NCI-H2171 treated with DMSO at 0.1 percent for 48 hours (cell line): ENCODE measurements at places on chromosomes 12 and 14.

GRCh38 chr12:49068879-49069506 is 786 bp downstream of the RHEBL1 start:
- peak; percentile 52 for DNase-seq

DNA sequence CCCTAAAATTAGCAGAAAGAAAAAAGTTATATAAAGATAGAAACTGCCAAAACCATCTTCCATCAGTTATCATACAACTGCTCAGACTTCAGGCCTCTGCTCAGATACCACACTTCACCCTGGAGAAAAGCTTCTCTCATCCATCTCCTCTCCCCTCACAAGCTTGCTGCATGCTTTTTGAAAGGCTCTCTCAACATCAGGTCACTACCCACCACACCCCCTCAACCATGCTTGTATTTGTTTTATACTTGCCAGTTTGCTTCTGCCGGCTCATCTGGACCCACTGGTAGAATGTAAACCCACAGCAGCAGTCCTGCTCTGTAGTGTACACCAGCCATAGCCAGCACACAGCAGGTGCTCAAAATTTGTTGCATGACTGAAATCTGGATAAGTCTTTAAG is 8.8 kb downstream of the PPP1CC start:
- DNase-seq, result no peak

DNA sequence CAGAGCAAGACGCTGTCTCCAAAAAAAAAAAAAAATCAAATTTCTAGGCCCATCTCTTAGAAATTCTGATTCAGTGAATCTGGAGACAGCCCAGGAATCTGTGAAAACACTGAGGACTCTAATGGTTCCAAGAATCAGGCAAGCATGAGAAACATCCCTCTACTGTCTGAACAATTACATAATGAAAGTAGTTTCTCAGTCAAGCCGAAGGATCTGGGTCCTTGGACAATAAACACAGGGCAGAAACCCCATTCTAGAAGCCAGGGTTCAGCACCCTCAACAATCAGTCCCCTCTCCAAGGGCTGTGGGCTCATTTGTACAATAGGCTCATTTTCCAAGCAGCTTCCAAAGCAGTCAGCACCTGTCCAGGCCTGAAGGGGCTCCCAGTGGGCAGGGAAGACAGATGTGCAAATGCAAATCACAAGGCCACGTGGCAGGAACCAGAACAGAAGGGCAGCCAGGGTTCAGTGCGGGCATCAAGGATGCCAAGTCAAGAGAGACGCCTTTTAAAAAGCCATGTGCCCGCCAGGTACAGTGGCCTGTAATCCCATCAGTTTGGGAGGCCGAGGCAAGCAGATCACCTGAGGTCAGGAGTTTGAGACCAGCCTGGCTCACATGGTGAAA is 96.1 kb downstream of the KSR2 start:
- peak; percentile 87 for DNase-seq

DNA sequence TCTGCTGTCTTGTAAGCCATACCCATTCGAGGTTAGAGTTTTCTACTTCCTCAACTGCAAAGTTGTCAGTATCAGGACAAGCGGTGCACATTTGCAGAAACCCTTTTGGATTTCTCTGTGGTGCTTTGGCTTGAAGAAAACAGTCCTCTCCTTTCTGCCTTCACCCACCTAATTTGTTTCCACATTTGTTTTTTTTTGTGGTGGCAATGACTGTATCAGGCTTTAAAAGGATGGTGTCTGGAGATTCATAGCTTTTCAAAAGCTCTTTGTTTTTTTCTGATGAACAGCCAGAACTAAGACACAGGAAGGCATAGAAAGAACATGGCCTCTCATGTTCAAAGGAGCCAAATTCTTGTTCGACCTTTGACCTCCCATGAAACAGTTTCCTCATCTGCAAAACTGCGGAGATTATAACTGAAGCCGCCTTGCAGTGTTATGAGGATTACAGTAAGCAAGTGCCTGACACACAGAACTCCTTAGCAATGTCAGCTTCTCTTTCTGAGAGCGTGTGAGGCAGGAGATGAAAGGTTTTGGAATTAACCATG is 270.6 kb upstream of the TBX3 start:
- DNase-seq, result no peak

GRCh38 chr14:91164676-91165075 is 50.8 kb downstream of the DGLUCY start:
- DNase-seq, result no peak

DNA sequence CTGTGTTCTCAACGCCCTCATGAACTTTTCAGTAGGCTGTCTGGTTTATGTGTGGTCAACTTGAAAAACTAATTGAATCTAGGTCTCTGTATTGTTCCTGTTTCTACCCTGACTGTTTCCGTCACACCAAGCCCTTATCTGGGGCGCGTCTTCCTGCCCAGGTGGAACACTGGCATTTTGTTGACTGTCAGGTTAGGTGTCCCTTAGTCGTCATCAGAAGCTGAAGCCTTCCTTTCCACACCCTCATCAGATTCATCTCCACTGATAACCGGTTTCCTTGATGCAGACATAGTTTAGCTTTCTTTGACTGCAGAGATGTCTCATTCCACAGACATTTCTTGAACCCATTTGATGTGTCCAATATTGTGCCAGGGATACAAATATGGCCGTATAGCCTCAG is 96.5 kb downstream of the DUSP16 start:
- DNase-seq, result no peak

GRCh38 chr14:36785511-36785910 is 123.9 kb downstream of the PAX9 start:
- DNase-seq, result peak; percentile 88

DNA sequence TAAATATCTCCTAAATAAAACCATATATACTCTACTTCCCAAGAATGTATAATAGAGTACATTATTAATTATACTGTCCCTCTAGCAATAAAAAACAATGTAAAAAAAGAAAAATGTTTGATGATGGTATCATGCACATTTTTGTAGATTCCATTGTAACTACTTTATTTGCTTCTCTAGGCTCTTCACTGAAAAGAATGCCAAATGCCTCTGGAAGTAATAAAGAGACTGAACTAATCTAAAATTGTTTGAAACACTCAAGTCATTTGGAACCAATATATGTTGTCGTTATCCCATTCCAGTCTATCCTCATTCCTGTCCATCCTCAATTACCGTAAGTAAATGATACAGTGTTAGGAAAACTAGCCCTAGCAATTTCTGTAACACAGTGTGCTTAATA is 233.6 kb downstream of the C12orf50 start:
- DNase-seq, result no peak

- no peak for DNase-seq
Observed at GRCh38 chr14:93975791-93976476, 436 bp downstream of the ASB2 start.

- DNase-seq, result peak; percentile 39
Observed at GRCh38 chr14:24372701-24373416, 4.9 kb downstream of the NFATC4 start.

DNA sequence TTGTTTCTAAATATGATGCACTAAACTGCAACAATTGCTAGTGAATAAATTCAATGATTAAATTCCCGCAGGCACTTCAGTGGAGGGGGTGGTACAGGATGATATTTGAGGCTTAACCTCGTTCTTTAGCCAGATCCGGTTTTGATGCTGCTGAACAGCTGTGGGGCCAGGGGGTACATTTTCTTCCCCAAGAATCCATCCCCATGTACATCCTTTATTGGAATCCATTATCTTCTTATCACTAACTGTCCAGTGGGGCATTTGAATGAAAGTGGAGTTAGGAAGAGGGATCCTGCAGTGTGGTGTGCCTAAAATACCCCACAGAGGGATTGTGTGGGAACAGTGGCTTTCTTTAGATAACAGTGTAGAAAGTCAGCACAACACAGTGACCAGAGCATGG is 45.2 kb upstream of the OASL start:
- DNase-seq, result no peak

DNA sequence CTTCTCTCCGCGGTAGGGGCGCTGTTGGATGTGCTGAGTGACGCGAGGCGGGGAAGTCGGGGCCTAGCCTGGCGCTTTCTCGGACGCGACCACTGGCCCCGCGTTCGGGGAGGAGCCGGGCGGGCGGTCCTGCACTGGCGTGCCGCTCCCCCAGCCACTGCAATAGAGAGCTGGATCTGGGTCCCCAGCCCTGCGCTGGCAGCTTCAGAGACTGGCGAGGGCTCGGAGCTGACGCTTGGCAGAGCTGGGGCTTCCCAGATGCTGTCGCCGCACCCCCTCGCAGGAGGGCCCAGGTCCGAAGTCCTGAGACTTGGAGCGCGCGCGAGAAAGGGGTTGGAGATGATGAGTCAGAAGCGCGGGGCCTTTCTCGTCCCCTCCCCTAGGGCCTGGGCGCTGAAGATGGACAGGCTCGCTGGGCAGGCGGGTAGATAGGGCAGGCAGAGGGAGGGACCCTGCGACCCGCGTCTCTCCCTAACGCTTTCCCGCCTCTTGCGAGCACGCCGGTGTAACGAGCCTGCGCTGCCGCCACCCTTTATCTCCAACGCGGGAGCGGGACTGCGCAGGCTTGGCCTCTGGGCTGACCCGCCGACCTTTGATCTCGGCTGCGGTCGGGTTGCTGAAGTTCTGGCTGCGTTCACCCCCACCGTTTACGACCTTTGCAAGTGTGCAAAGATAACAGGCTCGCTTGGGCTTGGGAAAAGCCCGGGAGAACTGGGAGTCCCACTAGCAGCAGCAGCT is 3.0 kb downstream of the TMEM253 start:
- peak; percentile 100 for DNase-seq

DNA sequence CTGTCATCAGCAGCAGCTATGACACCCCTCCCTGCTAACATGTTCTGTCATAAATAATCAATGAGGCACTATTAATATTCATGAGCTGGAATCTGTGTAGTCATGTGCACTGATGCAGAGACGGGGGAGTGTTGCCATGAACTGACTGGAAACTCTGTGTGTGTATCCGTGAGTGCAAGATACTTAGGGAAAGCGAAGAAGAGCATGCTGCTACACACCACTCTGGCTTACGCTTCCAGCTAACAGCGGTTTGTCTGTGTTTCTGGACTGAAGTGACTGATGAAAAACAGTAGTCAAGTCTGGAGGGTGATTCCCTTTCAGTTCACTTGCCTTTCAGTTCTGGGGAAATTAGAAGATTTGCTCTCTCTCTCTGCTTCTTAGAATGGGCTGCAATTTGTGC is 249.4 kb downstream of the PDZRN4 start:
- no peak for DNase-seq

DNA sequence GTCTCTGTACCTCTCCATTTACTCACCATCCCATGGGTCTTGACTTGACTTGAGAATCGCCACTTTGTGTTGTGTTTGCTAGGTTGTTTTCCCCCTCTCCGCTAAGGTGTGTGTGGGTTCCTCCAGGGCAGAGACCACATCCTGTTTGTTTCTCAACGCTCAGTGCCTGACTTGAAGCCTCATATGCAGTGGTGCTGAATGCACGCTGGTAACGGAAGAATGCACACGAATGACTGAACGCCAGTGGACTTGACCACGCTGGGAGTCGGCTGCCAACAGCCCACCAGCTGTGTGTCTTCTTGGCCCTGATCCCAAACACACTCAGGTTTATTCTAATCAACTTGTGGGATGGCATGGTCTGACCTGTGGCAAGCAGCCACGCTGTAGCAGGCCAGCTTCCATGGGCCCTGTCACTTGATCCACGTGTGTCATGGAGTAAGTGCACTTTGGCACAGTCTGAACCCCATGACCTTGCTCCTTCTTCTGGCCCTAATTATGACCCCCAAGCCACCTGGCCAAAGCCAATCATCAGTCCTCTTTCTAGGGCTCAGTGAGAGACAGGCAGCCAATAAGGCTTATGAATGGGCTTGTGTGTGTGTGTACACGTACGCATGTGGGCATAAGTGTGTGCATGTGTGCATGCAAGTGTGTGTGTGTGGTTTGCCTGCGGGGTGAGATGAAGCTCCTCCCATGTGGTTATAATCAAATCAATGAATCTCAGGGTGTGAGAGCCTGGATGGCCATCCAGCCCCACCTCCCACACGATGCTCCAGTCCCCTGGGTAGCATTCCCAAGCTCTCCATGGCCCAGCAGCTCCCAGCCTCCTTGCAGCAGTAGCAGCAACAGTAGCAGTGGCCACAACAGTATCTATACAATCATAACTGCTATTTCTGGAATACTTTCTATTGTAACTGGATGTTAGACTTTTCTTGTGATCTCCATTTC is 6.4 kb upstream of the TC2N start:
- no peak for DNase-seq

DNA sequence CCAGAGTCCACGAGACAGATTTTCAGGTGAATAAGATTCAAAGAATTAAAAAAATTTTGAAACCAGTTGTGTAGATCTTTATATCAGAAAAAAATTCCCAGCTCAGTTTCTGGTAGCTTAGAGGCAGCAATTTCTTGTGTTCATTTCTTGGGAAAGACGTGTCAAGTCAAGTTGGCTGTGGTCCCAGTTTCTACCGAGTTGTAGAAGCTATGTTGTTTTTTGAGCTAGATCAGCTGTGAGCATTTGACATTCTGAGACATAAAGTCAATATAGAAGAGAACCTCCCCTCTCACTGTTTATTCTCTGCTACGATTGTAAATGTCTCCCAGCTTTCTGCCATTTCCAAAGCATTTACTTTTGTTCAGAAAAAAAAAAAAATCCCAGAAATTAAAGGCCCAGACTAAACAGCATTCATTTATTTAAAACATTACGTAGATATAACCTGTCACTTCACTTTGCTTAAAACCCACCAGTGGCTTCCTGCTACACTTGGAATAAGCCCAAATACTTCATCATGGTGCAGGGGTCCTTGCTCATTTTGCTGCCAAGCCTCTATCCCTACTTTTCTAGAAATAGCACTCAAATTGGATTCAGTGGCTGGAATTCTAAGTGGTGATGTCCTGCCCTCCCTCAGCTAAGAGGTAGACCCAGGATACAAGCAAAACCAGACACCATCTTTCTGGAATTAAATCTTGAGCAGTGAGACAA is 20.6 kb upstream of the PYGL start:
- DNase-seq, result peak; percentile 60

- DNase-seq, result no peak
Observed at GRCh38 chr12:3350432-3350831, 140.6 kb upstream of the PRMT8 start.

DNA sequence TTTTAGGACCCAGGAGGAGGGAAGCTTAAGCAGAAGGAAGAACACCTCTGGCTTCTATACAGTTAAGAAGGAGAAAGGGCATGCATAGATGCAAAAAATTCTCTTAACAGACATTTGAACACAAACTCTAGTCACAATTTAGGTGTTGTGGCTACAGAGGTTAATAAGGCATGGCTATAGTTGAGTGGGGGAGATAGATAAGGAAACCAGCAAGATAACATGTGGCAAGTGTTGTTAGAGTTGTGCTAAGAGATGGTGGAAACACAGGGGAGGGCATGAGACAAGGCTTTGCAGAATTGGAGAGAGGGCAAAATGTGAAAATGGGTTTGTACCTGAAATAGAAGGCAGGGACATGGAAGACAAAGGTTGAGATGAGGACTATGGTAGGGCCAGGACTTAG is 88.9 kb downstream of the MSRB3 start:
- no peak for DNase-seq

GRCh38 chr14:99937475-99938244 is 127.6 kb upstream of the EVL start:
- DNase-seq, result no peak
